ENCODE measurements at places on chromosomes 1 and 21.

DNA sequence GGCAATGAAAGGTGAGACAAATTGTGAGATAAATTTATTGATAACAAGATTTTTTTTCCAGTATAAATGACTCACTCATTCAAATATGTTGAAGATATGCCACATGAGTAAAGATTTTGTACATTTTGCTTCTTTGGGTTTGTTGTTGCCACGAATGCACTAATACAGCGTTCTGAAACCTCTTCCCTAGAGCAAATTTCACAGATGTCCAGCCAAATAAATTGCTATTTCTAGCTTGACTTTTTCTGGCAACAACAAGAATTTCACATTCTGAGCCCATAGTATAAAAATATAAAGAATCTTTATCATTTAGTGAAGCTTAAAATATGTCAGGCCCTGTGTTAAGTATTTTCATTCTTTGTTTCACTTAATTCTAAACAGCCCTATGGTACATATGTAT lies 114.5 kb upstream of the COL24A1 start:
- DNase-seq: no peak

DNA sequence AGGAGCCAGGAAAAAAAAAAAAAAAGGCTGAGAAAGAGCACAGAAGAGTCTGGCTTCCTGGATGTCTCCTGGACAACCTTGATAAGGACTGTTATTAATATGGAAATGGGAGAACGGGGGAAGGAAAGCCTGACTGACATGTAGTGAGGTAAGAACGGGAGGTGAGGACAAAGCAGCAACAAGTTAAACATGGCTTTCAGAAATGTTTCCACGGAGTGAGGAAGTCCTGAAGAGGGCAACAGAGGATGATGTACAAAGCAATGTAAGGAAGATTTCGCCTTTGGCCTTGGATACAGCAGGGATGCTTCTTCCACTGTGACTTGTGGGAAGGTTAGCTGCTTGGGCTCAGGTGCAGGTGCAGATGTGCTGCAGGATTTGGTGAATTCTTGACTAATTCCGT lies 11.9 kb upstream of the NIBAN1 start:
- DNase-seq: no peak

GRCh38 chr1:25063591-25064416 lies 133.7 kb upstream of the RUNX3 start:
- no peak for DNase-seq

GRCh38 chr1:145977016-145977415 lies 12.5 kb downstream of the POLR3GL start:
- no peak for DNase-seq

GRCh38 chr1:151058692-151059091 lies 730 bp downstream of the CDC42SE1 start:
- no peak for DNase-seq

- DNase-seq: no peak
Measured at GRCh38 chr1:239555350-239555749, 169.0 kb downstream of the CHRM3 start.

DNA sequence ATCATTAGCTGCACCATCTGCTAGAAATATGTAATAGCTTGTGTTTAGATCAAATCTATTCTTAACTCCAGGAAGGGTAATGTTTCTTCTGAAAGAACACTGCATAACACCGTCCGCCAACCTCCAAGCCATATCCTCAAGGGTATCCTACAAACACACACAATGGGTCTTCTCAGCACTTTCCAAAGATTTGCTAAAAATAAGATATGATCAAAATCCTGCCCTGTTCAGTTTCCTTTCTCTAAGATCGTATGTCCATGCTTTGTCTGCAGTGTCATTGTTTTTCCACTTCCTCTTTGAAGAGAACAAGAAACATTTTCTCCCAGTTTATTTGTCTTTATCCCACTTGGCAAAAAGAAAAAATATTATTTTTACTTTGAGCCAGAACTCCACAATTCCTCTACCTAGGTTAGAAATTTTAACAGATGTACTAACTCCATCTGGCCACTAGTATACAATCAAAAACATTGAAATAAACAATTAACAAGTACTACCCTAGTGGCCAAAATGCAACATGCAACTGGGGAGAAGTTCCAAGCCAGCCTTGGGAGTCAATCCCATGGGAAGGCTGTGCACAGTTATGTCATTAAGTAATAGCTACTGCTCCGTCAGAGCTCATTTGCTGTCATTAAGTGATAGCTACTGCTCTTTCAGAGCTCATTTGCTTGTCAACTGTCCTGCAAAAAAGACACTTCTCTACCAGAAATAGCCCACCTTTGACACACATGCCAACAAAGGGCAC lies 37.8 kb downstream of the FRRS1 start:
- DNase-seq: no peak

DNA sequence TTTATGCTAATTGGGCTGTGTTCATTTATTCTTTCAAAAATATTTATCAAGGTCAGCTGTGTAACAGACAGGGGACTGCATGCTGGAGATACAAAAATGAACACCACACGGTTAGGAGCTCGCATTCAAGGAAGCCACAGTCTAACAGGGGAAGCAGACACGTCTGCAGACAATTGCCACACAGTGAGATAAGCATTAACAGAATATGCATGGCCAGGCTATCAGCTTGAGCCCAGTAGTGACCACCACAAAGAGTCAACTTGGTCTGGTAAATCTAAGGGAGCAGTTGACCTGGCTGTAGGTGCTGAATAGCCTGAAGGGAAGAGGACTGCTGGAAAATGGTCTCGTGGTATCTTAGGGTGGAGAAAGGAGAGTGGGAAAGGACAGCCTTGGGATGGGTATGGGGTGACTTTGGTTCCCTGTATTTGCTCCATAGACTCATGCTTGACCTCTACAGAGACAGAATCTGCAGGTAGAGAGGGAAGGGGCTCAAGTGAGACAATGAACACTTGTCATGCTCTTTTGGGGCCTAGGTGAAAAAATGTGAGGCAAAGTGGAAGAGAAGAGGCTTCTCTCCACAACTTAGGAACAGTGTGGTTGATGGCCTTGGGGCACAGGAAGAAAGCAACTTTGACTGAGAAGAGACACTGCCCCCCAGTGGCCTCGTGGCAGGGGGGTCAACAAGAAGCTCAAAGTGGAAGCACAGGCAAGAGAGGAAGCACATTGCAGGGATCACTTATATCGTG lies 7.6 kb upstream of the NPL start:
- peak; percentile 20 for DNase-seq

- DNase-seq: no peak
Measured at GRCh38 chr21:44760376-44760775, 41.2 kb downstream of the UBE2G2 start.

DNA sequence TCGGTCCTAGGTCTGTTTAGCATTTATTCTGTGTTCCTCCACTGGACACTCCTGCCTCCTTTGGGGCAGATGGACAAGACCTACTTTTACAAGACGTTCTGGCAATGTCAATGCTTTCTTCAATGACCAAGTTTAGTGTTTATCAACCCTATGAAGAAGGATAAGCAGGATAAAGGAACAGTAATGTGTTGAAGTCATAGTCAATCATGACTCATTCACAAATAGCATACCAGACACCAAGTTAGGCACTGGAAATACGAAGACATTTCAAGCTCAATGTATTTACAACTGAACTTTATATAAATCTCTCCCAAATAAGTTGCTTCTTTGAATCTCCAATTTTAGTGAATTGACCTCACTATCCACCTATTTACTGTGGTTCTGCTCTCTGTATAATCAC lies 4.8 kb upstream of the SLC35D1 start:
- no peak for DNase-seq

DNA sequence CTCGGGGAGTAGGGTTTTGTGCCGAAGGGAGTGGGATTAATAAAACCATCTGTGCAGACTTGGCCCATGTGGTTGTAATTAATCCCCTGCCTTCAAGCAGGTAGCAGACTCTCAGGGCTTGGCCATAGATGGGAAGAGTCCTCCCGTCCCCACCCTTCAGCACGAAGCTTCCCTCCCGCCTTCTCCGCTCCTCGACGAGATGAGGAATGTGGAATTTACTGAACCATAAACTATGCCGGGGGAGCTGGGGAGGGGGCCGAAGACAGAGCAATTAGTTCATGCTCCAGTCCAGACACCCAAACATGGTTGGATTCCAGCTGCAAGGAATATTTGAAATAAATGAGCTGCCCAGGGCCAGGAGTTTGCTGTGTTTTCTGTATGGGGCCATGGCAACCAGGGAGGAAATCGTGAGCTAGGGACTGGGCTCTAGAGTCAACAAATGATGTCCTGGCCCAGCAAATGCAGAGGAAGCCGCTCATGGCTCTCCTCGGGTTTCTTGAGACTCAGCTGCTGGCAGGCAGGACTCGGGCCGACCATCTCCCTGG lies 78.8 kb downstream of the SPSB1 start:
- no peak for DNase-seq

- no peak for DNase-seq
Measured at GRCh38 chr1:98420376-98421084, 241.0 kb upstream of the SNX7 start.

- no peak for DNase-seq
Measured at GRCh38 chr21:36113647-36114428, 21.0 kb upstream of the CBR3 start.

DNA sequence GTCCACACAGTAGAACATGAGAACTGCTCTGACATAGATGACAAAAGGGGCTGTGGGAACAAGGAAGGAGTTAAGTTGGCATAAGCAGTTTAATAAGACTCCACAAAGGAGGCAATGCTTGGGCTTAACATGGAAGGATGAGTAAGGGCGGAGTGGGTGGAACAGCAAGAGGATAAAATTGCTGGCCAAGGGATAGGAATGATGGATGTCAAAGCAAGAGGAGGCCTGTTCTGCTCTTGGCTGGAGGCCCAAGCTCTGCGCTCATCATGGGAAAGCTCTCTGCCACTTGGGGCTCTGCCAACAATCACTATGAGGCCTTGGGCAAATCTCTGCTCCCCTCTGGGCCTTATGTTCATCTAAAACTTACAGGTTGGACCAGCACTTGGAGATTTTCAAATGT lies 98.3 kb upstream of the CAMK1G start:
- DNase-seq: no peak

DNA sequence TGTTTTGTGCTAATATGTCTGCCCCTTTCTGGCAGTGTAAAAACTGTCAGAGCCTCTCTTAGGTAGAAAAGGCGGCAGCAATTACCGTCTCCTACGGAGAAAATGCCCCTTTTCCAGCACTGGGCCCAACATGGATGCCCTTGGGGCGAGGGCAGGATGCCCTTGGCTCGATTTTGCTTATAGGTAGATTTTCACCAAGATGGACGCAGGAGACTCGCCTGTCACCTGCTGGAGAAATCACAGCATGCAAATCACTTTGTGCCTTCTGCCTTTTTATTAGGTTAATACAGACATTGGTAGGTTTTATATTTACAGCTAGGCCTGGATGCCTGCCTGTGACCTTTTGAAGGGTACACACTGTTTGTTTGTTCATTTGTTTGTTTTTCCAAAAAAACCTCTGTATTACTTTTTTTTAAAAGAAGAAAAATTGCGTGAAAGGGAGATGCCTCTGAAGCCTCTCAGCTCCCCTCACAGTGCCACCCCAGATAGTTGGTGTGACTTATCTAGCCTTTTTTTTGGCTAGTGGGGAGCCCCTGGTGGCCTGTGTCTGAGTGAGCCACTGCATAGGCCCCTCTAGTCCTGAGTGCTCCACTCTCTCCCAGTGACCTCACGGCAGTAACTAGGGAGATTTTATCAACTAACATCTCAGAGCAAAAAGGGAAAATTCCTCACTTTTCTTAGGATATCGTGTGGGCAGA lies 2.5 kb downstream of the ATP1B1 start:
- peak; percentile 71 for DNase-seq

GRCh38 chr1:1079408-1080121 lies 5.5 kb upstream of the RNF223 start:
- no peak for DNase-seq

DNA sequence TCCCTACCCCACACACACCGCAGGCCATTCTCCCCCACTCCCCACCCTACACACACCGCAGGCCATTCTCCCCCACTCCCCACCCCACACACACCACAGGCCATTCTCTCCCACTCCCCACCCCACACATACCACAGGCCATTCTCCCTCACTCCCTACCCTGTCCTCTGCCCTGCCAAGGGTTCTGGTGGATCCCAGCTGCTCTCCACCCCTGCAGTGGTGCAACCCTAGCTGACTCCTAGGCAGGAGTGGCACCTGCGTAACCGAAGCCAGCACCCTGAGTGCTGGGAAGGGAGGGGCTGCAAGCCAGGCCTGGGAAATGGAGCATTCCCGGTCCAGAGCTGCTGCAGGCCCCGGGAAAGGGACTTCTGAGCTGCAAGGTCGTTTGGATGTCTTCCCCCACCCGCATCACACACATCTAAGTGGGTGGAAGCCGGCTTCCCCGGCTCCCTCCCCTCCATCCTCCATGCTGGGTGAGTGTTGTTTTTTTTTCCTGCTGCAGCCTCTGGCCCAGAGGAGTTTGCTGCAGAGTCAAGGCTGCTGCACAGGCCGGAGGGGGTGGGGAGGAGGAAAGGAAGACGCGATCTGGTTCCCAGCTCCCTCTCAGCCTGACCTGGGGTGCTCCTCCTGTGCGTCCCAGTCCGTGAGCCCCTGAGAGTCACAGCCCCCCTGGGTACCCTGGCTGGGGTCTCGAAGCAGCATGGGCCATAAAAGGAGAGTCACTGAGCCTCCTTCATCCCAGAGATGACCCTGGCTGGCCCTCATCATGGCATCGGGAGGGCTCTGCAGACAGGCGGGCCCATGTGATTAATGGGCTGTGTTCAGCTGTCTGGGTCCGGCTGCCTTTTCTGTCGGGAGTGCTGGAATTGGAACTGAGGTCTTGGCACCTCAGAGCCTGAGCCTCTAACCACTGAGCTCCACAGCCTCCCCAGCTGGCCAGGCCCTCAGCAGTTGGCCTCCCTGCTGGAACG lies 16.1 kb downstream of the H6PD start:
- DNase-seq: no peak

GRCh38 chr1:106646816-106647215 lies 409.7 kb upstream of the PRMT6 start:
- no peak for DNase-seq

- DNase-seq: no peak
Measured at GRCh38 chr1:110696818-110697217, 22.1 kb upstream of the KCNA3 start.

DNA sequence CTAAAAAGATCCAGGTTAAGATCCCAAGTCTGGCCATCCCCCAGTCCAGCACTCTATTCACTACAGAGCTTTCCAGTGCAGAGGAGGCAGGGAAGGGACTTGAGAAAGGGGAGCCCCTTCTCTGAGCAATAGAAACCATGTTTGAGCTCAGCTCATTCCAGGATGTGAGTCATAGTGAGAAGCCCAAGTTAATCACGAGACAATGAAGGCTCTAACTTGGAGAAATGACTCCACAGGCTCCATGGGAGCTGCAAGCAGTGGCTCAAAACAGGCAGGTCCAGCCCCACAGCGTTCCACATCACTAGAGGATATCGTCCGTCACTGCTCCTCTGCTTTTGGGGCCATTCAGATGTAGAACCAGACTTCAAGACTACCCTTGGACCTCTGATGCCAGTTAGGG lies 59.1 kb downstream of the CAMK2N1 start:
- DNase-seq: no peak

GRCh38 chr1:71252900-71253299 lies 172.1 kb upstream of the ZRANB2 start:
- no peak for DNase-seq

DNA sequence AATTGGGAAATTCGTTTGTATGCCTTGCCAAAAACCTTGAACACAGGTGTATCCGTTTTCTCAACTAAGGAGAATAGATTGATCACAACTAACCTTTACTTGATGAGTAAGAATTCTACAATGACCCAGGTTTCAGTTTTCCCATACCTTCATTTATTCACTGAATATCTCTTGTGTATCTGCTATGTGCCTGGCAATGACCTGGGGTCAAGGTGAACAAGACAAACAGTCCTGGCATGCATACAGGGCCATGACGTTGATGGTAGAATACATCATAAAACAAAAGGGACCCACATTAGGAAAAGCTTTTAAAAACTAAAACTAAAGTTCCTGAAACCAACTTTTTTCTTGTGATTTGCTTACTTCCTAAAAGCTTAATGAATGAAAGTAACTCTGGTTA lies 32.1 kb upstream of the EXOSC10 start:
- no peak for DNase-seq
